GM12878 (cell line): ENCODE measurements at places on chromosomes 6 and 20. TPM values are rescaled to one million over a fixed set of nuclear protein-coding genes. Genes with fewer than 3 reads are reported as not detected.

DNA sequence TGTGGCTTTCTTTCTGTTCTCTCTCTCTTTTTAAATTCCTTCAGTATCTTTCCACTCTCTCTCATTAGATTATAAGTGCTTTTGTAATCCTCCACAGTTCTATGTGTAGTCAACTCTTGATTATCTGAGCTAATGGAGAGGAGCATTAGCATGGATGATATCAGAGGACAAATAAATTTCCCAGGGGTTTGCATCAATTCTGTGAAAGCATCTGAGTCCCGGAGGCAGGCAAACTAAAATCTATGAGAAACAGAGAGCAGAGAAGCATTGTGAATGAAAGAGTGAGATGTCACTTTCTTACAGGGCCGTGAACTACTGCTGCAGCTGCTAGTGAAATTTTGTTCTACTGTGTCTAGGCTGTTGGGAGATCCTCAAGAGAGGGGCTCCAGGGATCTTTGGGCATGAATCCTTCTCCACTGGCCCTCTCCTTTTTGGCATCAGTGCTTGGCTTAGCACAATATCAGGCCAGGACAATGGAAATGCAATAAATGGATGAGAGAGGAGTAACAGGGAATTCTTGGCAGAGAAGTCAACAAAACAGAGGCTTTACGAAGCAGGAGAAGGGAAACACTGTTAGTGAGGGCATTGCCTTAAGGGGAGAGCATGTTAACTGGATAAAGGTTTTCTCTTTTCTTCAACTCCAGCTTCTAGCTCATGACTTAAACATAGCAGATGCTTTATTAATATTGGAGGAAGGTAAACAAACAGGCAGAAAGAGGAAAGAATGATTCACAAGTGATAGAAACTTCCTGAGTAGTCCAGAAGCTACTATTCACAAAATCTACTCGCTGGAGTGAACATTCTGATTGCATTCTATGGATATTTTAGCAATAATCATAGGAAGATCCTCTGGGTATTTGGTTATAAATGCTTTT is 847.0 kb upstream of the MAP3K7 start:
- no peak overlapping the region for H3K27ac ChIP-seq
- H3K4me1 ChIP-seq = no peaks in the 10 kb centered on the region
- no peaks in the 10 kb centered on the region for H3K27me3 ChIP-seq
- DNase-seq = no peak

CDH26 gene
- 0.10 TPM in 1 of 2 replicates, not detected in the other for total RNA-seq

DNA sequence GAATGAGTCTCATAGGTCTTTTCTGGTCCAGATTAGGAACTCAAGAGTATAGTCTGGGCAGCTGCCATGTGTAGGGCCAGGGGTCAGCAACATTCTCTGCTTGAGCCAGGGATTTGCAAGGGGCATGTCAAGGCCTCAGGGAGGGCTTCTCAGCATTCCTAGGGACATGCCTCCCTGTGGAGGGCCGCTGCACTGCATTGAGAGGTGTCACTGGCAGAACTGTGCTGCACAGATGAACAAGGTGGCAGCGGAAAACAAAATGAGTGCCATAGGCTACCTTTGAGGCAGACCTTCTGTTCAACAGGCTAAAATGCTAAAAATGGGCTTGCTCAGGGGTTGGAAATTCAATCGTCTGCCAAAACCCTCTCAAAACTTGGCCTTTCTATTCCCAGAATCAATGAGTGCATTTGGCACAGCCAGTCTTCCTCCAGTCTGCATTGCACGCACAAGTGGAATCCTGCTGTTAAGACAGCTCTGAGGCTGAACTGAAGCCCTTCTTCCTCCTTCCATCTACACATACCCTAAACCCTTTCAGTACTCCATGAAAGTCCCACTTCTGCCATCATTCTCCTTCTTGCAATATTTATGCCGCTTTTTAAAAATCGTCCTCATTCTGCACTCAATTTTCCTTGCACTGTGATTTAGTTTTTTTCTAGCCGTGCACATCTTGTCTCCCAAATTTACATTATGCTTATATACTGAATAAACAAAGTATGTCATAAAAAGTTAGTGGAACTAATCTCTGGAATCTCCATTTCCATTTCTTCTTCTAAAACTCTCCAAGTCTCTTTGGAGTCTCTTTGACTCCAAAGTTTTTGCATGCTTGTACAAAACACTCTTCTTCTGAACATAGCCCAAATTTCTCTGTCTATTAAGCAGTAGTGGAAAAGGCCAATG is 51.7 kb downstream of the SLC26A8 start:
- no peak for DNase-seq
- peaks cover 9% of the 10 kb centered on the region for H3K4me1 ChIP-seq
- H3K27ac ChIP-seq = no peak overlapping the region
- no peaks in the 10 kb centered on the region for H3K27me3 ChIP-seq
- H3K4me3 ChIP-seq = no peak overlapping the region

- no peaks in the 10 kb centered on the region for H3K4me1 ChIP-seq
- DNase-seq = no peak
- H3K4me3 ChIP-seq = no peak overlapping the region
- no peaks in the 10 kb centered on the region for H3K27me3 ChIP-seq
- H3K36me3 ChIP-seq = no peaks in the 10 kb centered on the region
Observed at GRCh38 chr6:141033101-141033500, 1099.6 kb upstream of the GJE1 start.

COL9A3 gene
- 0.96 and 1.0 TPM in 2 replicates for total RNA-seq

DNA sequence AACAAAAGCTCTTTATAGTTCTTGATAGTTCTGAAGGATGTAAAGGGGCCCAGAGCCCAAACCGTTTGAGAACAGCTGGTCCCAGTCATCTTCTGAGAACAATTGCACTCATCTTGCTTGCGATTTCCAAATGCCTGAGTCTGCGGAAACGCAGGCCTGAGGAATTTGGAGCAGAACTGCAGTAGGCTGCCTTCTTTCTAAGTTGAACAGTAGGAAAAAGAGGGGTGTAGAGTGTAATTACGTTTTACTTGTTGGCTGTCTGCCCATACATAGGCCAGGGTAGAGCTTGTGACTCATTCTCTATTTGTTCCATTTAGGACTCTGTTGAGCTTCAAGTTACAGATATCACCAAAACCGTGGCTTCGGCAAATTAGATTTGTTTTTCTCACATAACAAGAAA is 42.0 kb upstream of the KIF16B start:
- H3K27ac ChIP-seq = no peak overlapping the region
- H3K27me3 ChIP-seq = no peaks in the 10 kb centered on the region
- DNase-seq = no peak
- no peaks in the 10 kb centered on the region for H3K4me1 ChIP-seq

GRCh38 chr6:136335736-136336363 is 46.2 kb upstream of the BCLAF1 start:
- no peak for DNase-seq
- H3K4me1 ChIP-seq = no peaks in the 10 kb centered on the region
- H3K36me3 ChIP-seq = no peaks in the 10 kb centered on the region
- no peak overlapping the region for H3K4me3 ChIP-seq
- no peaks in the 10 kb centered on the region; the same call in 1 of the 2 replicates for H3K27me3 ChIP-seq

LGSN gene
- not detected in 2 replicates for total RNA-seq

GRCh38 chr20:46739431-46740213 is 30.2 kb downstream of the SLC2A10 start:
- H3K4me3 ChIP-seq = no peak overlapping the region
- no peak overlapping the region for H3K27ac ChIP-seq
- no peak for DNase-seq

- H3K36me3 ChIP-seq = no peaks in the 10 kb centered on the region
- peaks cover 2% of the 10 kb centered on the region for H3K27me3 ChIP-seq
- no peak overlapping the region for H3K4me3 ChIP-seq
- no peak overlapping the region for H3K27ac ChIP-seq
- no peak for DNase-seq
Observed at GRCh38 chr6:105932440-105932839, 153.7 kb upstream of the PRDM1 start.

GRCh38 chr20:51348876-51349275 is 193.6 kb downstream of the NFATC2 start:
- no peak overlapping the region for H3K27ac ChIP-seq
- no peak overlapping the region for H3K4me3 ChIP-seq
- no peaks in the 10 kb centered on the region for H3K36me3 ChIP-seq

CARMIL1 gene
- 9.4 and 10.3 TPM in 2 replicates for total RNA-seq

DNA sequence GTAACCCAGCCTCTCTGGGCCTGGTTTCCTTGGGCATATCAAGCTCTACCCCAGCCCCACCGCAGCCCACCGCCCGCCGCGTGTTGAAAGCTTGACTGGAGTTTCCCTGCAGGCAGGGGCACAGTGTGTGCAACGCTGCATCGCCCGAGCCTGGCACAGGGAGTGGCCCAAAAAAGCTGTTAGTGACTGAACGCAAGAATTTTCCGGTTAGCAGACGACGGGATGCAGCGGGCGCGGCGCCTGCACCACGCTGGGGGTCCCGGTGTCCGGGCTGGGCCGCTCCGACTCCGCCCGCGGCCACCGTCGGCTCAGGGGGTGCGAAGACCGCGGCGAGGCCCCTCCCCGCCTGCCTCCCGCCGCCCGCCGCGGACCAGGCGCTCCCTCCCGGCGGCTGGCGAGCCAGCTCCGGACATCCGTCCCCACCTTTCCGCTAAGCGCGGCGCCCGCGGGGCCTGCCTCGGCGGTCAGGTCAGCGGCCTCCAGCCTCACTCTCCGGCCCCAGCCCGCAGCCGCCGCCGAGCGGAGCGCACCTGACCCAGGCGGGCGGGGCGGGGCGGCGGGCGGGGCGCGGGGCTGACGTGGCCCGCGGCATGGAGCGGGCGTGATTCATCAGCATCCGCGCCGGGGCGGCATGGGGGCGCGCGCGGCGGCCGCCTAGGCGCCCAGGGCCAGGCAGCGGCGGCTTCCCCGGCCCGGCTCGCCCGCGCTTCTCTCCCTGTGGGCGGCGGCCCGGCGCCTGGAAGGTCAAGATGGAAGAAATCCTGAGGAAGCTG is at the start of gene ARFGEF3:
Gene ARFGEF3, plus strand, starts transcription at position 602 of the 773 bp plus-strand sequence. Its CDS starts 148 bp downstream, at position 750.
- H3K27ac ChIP-seq = no peak within 1 kb of the TSS
- H3K27me3 ChIP-seq = peaks cover 21% of the 10 kb centered on the region
- H3K4me3 ChIP-seq = peak within 1 kb of the TSS; percentile 44; the same call in 1 of the 2 replicates
- no peaks in the 10 kb centered on the region for H3K4me1 ChIP-seq

GRCh38 chr6:26335231-26335630 is 29.8 kb upstream of the BTN3A2 start:
- peaks cover 8% of the 10 kb centered on the region; the same call in 1 of the 2 replicates for H3K4me1 ChIP-seq
- no peak overlapping the region for H3K27ac ChIP-seq
- no peaks in the 10 kb centered on the region for H3K36me3 ChIP-seq
- H3K4me3 ChIP-seq = no peak overlapping the region
